ENCODE measurements at places on chromosomes 4 and X.

DNA sequence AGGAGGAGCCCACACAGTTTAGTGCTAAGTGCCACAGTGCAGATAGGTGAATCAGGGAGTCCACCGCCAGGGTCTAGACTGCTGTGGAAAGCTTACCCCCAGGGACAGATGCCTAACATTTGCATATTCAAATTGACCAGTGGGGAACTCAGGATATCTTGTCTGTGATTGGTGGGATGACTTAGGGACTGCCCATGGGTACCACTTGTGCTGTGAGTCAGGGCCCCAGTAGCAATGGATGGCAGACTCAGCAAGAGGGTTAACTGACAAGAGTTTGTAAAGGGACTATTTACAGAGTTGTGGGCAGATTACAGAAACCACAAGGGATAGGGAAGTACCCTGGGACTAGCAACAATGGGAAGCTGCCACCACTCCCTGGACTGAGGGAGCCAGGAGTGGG, 282.1 kb downstream of the BCOR start:
- peak; percentile 16 for DNase-seq

DNA sequence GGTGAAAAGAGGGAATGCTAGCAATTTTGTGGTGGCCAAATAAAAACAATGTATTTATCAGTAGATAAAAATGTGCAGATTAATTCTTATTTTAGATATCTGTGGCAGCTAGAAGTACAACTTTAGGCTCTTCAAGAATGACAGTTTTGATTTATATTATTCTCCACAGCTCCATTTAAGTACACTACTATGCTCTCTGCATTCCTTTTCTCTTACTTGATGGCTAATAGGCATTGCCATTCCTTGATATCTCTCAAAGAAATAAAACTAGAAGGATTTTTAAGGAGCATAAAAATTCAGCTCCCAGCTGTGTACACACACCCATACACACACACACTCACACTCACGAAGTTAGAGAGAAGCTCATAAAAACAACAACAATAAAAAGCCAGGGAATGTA, 59.4 kb upstream of the H2AZ1 start:
- DNase-seq = no peak

DNA sequence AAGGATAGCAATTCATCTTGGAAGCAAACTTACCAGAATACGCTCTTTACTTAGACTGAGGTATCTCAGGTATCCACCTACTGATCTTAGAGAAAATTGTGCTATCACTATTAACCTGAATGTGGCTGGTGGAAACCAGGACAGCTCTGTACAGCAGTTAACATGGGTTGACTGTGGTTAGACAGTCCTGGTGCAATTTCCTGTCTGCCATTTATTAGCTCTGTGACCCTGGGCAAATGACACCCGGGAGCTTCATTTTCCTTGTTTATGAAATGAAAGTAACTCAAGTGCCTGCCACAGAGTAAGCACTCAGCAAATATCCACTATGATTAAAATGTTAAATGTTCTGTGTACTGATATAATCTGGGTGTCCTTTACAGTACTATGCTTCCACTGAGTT, 60.0 kb downstream of the SMC1A start:
- peak; percentile 51 for DNase-seq

DNA sequence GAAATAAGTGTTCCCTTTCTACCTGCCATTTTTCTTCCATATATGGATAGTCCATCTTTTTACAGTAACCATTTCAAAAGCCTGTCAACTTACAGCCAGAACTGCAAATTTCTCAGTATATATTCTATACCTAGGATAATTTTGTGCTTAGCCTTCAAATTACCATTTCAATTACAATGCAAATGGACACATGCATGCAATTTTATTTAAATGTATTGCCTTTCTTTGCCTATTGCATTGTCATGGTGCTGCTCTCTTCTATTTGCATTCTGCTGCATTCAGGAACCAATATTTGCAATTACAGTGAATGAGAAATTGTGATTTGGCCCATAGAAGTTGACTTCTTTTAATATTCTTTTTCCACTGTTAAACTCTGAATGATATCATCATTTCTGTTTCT, 1753.4 kb upstream of the TENM3 start:
- no peak for DNase-seq

DNA sequence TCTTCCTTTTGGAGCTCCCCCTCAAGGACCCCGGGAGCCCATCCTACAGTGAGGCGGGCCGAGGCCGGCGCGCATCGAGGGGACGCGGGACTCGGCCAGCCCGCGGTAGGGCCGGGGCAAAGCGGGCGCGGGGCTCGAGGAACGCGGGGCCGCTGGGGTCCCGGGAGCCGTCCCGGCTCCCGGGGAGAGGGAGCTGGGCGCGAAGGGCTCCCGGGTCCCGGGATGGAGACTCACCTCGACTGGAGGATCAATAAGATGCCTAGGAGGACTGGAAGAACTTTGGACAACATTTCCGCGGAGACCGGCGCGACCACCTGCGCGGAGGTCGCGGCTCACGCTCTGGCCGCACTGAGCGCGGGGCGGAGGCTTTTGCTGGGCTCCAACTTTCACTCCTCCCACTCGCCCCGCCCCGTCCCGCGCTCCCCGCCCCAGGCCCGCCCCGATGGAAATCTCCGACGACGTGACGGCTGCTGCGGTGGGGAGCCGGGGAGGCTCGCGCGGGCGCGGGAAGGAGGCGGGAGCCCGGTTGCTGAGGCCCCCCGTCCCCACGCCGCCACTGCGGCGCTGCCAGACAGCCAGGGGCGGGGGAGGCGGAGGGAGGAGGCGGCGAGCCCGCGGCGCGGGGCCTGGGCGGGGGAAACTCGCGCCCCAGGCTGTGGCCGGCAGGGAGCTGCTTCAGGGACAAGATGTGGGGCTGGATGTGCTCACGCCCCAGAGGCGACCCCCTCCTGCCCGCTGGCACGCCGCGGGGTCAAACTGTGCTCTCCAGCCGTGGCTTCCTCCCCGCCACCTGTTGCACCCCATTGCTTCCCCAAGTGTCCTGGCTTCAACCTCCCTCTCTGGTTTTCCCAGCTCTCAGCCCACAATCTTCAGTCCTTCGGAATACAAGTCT, at the start of gene GABRE:
Gene GABRE (minus strand): TSS at position 341 of the 892 bp plus-strand sequence. CDS start 51 bp downstream, at position 290.
- DNase-seq = no peak

DNA sequence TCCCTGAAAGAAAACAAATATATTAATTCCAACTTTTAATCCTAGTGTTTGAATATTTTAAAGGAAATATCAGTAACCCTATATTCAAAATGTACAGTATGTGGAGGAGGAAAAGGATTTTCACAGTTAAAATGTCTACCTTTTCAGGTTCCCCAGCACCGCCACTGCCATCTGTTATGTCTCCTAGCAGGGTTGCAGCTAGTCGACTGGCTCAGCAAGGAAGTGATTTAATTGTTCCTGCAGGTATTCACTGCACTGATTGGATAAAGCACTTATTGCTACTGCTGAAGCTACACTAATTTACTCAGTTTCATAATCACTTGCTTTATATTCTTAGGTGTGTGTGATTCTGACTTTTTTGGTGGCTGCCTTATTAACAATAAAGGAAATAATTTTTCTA, 65.5 kb upstream of the FHDC1 start:
- no peak for DNase-seq
